ENCODE measurements at places on chromosomes 12 and 14. TPM values are rescaled to one million over a fixed set of nuclear protein-coding genes. Genes with fewer than 3 reads are reported as not detected.

PLEKHD1 gene
- not detected for total RNA-seq

SLC5A8 gene
- total RNA-seq: not detected

TGFB3 gene
- 4.3 TPM for total RNA-seq

OR6C6 gene
- not detected for total RNA-seq

FBXO21 gene
- total RNA-seq: 21.8 TPM

NID2 gene
- 4.7 TPM for total RNA-seq

KRT80 gene
- 0.09 TPM for total RNA-seq

IKZF4 gene
- total RNA-seq: 0.99 TPM

IFI27L1 gene
- 4.4 TPM for total RNA-seq

TXNRD1 gene
- total RNA-seq: 50.0 TPM

PTGER2 gene
- 0.30 TPM for total RNA-seq

TRIAP1 gene
- total RNA-seq: 13.3 TPM

SETD3 gene
- total RNA-seq: 32.8 TPM

DNA sequence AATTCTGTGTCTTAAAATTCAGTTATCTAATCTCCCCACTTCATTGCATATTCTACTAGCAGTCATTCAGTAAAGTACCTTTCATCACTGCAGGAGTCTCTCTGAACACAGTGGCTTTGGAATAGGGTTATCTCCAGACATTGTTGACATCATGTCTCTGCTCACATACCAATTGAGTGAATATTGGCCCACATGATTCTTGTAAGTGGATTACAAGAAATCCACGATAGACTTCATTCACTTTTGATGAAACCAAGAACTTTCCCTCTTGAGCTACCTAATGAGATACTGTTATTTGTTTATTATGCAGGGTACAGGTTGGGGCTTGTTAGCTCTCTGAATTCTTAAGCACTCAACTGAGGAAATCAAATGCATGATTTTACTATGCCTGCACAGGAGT, 284.9 kb downstream of the RAD51B start:
- H3K27me3 ChIP-seq: no peaks in the 10 kb centered on the region
- H3K27ac ChIP-seq: no peak overlapping the region
- H3K4me3 ChIP-seq: no peak overlapping the region
- H3K4me1 ChIP-seq: no peaks in the 10 kb centered on the region
- DNase-seq: no peak
- H3K36me3 ChIP-seq: no peaks in the 10 kb centered on the region

- H3K4me1 ChIP-seq: no peaks in the 10 kb centered on the region
- H3K36me3 ChIP-seq: no peaks in the 10 kb centered on the region
- H3K27me3 ChIP-seq: no peaks in the 10 kb centered on the region
- DNase-seq: no peak
- H3K27ac ChIP-seq: no peak overlapping the region
These were observed 58.4 kb downstream of the SLC25A21 start for GRCh38 chr14:37114002-37114401.

DNA sequence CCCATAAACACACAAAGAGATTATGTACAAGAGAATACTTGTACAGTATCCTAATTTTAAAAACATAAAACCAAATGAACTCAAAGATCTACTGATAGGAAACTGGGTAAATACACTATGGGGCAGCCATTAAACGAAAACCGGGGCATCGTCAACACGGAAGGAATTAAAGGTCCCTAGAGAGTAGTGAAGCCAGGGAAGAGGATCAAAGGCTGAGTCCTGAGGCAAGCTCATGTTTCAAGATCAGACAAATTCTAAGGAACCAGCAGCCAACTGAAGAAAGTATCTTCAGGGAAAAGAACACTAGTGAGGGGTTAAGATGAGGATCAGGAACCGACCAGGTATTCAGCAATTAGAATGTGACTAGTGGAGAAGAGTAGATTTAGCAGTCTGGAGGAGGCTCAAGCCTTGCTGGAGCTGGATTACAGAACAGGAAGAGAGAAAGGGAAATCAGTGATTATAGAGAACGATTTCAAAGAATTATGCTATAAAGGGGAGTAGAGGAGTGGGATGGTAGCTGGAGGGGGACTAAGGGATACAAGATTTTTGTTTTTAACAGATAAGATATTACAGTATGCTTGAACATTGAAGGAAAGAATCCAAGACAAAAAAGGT, 23.7 kb downstream of the SEL1L start:
- no peak for DNase-seq
- peaks cover 23% of the 10 kb centered on the region for H3K36me3 ChIP-seq
- no peaks in the 10 kb centered on the region for H3K4me1 ChIP-seq
- H3K4me3 ChIP-seq: no peak overlapping the region
- H3K27ac ChIP-seq: no peak overlapping the region

- H3K27me3 ChIP-seq: no peaks in the 10 kb centered on the region
- no peaks in the 10 kb centered on the region for H3K4me1 ChIP-seq
- no peak overlapping the region for H3K4me3 ChIP-seq
These were observed 239.2 kb upstream of the RMST start for GRCh38 chr12:97223419-97223818.

- H3K4me1 ChIP-seq: no peaks in the 10 kb centered on the region
- H3K4me3 ChIP-seq: no peak overlapping the region
- H3K36me3 ChIP-seq: peaks cover 43% of the 10 kb centered on the region
- H3K27me3 ChIP-seq: no peaks in the 10 kb centered on the region
- H3K27ac ChIP-seq: no peak overlapping the region
These were observed 21.9 kb downstream of the YBX3 start for GRCh38 chr12:10701131-10701681.

GRCh38 chr12:78034025-78034424, 203.3 kb downstream of the NAV3 start:
- DNase-seq: no peak
- H3K4me3 ChIP-seq: no peak overlapping the region
- no peaks in the 10 kb centered on the region for H3K4me1 ChIP-seq
- no peaks in the 10 kb centered on the region for H3K36me3 ChIP-seq
- H3K27me3 ChIP-seq: no peaks in the 10 kb centered on the region

DNA sequence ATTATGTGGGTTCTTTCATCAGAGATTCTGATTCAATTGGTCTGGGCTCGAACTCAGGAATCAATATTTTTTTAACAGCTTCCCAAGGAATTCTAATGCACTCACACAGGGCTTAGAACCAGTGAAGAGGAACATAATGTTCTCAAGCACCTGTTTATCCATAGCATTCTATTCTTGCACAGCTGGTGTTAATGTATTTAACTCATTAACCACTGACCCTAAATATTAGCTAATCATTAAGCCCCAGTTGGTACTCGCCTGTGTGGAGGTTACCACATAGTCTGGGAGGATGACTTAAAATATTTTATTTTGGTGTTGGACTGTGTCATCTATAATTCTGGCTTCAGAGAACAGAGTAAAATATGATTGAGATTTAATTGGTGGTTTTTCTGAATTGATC, 45.3 kb downstream of the LRP6 start:
- H3K27me3 ChIP-seq: no peaks in the 10 kb centered on the region
- H3K4me3 ChIP-seq: no peak overlapping the region
- H3K27ac ChIP-seq: no peak overlapping the region

GRCh38 chr12:98228683-98229539, 286.5 kb upstream of the TMPO start:
- no peak for DNase-seq
- H3K27ac ChIP-seq: no peak overlapping the region
- H3K4me3 ChIP-seq: no peak overlapping the region
- no peaks in the 10 kb centered on the region for H3K36me3 ChIP-seq
- H3K27me3 ChIP-seq: no peaks in the 10 kb centered on the region
- H3K4me1 ChIP-seq: no peaks in the 10 kb centered on the region

- H3K4me1 ChIP-seq: no peaks in the 10 kb centered on the region
- no peaks in the 10 kb centered on the region for H3K36me3 ChIP-seq
- DNase-seq: no peak
- H3K4me3 ChIP-seq: no peak overlapping the region
- H3K27ac ChIP-seq: no peak overlapping the region
- H3K27me3 ChIP-seq: no peaks in the 10 kb centered on the region
These were observed 13.0 kb downstream of the ISCU start for GRCh38 chr12:108575199-108575912.

- no peak overlapping the region for H3K27ac ChIP-seq
- H3K27me3 ChIP-seq: no peaks in the 10 kb centered on the region
- H3K4me3 ChIP-seq: no peak overlapping the region
These were observed 358.4 kb downstream of the DPF3 start for GRCh38 chr14:72535485-72535884.

DNA sequence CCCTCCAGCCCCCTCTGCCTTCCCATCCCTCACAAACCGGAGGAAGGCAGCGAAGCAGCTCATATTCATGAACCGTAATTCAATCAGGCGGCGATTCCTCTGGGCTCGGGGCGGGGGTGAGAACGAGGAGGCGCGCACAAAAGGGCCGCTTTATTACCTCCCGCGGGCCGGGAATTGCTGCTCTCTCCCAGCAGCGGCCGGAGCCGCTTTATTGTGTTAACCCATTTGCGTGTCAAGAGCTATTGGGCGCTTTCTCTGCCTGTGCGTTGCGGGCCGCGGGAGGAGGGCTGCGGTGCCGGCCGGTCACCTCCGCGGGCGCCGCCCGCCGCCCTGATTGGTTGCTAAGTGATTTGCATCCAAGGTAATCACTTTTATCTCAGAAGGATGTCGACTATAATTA, 4.8 kb downstream of the FAM222A start:
- no peak for DNase-seq
- H3K4me1 ChIP-seq: peaks cover 59% of the 10 kb centered on the region
- no peaks in the 10 kb centered on the region for H3K27me3 ChIP-seq

GRCh38 chr14:105989566-105990302, 463.4 kb downstream of the TMEM121 start:
- no peak overlapping the region for H3K4me3 ChIP-seq
- no peak overlapping the region for H3K27ac ChIP-seq
- H3K4me1 ChIP-seq: no peaks in the 10 kb centered on the region
- DNase-seq: no peak
- no peaks in the 10 kb centered on the region for H3K36me3 ChIP-seq

- H3K36me3 ChIP-seq: no peaks in the 10 kb centered on the region
- no peaks in the 10 kb centered on the region for H3K27me3 ChIP-seq
- no peak overlapping the region for H3K27ac ChIP-seq
- DNase-seq: no peak
- H3K4me3 ChIP-seq: no peak overlapping the region
These were observed 145.4 kb downstream of the RPAP3 start for GRCh38 chr12:47560415-47560814.

DNA sequence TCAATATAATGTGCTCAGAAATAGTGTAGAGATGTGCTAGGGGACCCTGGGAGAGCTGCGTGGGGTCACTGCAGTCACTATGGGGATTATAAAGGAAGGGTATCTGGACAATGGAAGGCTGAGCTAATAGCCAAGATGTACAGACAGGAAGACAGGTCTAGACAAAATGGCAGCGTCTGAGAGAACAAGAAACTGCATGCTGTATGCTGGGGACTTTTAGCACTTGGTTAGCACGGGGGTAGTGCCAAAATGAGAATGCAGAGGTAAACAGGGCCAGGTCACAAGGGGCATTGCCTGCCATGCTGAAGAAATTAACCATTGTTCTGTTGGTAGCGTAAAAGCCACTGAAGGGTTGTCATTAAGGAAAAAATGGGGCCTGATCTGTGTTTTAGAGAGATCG, 308.2 kb downstream of the EMP1 start:
- no peaks in the 10 kb centered on the region for H3K27me3 ChIP-seq
- no peak overlapping the region for H3K4me3 ChIP-seq
- H3K36me3 ChIP-seq: no peaks in the 10 kb centered on the region
- DNase-seq: no peak
- no peaks in the 10 kb centered on the region for H3K4me1 ChIP-seq
- H3K27ac ChIP-seq: no peak overlapping the region
